ENCODE measurements at places on chromosomes 6 and 20.

DNA sequence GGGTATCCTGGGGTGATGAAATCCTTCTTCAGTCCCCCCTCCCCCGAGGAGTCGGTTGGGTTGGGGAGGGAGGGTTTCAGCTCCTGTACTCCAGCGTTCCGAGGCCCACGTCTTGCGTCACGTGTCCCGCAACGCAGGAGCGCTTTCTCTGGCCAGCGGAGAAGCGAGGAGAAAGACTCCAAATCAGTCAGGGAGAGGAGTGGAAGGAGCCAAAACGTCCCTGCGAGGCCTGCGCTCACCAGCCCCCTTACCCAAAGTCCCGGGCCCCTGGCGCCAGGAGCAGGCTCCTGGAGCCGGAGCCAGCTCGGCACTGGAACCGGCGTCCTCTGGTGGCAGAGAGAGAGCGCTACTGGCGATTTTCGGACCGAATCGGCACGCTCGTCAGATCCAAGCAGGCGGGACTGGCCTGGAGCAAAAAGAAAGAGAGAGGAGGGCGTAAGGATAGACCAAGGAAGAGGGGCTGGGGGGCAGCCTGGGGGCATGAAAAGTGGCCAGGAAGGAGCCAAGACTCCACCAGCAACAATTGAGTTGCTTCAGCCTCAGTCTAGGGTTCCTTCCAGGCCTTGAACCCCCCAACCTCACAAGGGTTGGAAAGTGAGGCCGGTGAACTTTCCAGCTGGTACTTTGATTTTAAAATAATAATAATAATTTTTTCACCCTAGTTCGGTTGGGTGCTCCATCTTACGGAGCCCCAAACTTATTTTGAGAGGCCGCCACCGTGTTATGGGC is at the start of gene GNAS:
Gene GNAS, plus strand, starts transcription at position 174 of the 729 bp plus-strand sequence.
- peak; percentile 30 for DNase-seq

GRCh38 chr6:24666097-24666640 is 530 bp downstream of the TDP2 start:
- DNase-seq = no peak

- no peak for DNase-seq
Observed at GRCh38 chr20:57004951-57005933, 261.2 kb downstream of the BMP7 start.

- DNase-seq = no peak
Observed at GRCh38 chr20:21356386-21356785, 40.9 kb downstream of the NKX2-4 start.

DNA sequence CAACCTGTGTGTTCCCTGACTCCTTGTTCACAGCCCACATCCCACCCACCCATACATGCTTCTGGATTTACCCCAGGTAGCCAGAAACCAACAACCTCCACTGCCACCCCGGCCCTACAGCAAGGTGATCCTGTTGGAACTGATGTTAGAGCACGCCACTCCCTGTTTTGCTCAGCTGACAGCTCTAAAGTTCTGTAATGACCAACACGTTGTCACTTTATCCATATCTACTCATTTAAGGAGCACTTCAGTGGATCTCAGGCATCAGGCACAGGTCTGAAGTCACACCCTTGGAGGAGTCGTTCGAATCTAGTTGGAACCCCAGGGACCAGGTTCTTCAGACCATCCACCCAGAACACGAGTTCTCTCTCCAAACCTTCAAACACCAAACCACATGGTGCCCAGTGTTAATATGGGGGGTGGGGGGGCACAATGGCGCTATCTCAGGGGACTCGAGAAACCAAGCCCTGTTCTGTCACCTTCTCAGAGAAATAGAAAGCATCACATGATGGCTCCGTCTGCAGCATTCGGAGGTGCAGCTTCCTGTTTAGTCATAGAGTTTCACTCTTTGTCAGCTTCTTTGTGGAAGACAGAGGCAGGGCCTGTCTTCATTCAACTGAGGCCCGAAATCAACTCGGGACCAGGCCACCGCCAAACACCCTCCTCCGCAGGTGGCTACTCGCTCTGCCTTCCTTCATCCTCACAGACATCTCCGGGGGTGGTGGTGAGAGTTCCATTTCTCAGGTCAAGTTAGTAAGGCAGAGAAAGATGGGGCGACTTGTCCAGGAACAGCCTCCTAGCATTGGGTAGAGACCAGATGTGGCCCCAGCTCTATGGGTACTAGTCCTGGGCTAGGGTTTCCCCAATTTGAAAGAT is 142.2 kb downstream of the NFATC2 start:
- DNase-seq = peak; percentile 59

- DNase-seq = no peak
Observed at GRCh38 chr6:137588472-137588871, 94.3 kb upstream of the OLIG3 start.

- DNase-seq = no peak
Observed at GRCh38 chr20:986733-987355, 15.3 kb downstream of the RSPO4 start.

DNA sequence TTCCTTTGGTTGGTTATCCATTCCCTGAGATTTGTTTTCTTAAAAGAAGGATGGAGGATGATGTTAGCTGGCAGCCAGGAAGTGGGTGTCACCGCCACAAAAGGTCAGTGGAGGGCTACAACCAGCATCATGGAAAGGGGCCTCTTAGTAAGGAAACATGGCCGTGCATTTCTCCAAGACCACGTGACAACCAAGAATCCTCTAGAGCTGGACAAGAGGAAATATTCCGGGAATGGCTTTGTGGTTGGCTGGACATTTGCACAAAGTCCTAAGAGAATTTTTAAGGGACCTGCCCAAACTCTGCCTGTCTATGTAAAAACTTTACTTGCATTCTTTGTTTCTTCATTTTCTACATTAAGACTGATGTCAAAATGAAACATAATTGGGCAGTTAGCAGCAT is 399.9 kb upstream of the MARCKS start:
- no peak for DNase-seq

GRCh38 chr20:49375170-49375569 is 97.3 kb upstream of the ZNFX1 start:
- DNase-seq = no peak

DNA sequence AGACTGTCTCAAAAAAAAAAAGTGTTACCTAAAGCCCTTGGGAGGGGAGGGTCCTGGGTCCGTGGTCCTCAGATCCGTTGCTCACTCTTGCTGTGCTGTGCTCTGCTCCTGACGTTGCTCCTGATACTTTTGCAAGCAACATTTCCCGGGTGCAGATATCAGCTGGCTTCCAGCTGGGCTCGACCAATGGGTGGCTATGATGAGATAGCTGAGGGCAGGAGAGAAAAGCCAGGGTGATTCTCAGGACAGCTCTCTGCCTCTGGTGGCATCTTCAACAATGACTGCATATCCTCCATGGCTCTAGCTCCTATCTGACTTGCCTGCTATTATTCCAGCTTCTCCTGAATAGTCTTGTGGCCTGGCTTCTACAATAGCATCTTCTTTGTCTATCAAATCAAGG is 134.5 kb downstream of the RPS12 start:
- no peak for DNase-seq

DNA sequence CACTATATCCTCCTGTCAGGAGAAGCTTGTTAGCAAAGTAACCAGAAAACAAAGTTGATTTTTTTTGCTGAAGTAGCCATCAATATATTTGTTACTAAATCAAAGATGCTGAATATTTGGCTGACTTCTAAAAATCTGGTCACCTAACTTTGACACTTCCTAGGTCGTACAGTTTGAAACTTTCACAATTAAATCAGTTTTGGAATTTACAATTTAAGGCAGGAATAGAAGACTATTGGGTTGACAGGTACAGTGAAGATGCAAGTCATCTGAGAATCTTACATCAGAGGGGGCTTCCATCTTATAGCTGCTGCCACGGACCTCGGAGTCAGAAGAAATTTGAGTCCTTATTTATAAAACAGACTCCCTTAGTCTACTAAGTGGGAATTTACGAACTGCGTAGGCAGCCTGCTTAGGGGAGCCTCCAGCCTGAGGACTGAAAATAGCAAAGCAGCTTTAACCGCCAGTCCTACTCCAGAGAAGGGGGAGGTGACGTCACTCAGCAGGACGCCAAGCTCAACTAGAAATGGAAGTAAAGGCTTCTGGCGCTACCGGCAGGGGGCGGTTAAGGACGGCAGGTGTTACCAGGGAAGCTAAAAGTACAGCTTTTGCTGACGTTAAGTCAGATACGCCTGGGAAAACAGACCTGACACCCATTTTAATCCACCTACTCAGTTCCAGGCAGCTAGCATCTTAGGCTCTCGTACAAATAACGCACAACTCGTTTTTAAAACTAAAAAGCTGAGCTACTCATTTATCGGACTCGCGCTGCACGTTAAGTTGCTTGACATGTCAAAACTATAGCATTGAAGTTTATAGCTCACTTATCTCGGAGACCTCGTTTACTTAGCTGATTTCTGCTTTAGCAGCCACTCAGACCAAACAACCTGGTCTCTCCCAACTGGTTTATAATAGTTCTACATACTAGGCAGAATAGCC is 61.1 kb upstream of the HFE start:
- peak; percentile 89 for DNase-seq

DNA sequence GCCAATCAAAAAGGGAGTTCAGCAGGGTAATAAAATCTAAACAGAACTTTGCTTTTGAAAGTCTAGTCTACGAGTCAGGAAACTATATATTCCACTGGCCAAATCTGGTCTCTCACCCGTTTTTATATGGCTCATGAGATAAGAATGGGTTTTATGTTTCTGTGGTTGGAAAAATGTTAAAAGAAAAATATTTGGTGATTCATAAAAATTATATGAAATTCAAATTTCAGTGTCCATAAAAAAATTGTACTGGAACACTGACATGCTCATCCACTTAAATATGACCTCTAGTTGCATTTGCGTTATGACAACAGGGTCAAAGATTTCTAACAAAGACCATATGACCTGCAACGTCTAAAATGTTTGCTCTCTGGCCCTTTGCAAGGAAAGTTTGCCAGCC is 22.3 kb upstream of the LAMP5 start:
- DNase-seq = no peak

- DNase-seq = no peak
Observed at GRCh38 chr6:68328156-68328555, 306.9 kb upstream of the ADGRB3 start.

DNA sequence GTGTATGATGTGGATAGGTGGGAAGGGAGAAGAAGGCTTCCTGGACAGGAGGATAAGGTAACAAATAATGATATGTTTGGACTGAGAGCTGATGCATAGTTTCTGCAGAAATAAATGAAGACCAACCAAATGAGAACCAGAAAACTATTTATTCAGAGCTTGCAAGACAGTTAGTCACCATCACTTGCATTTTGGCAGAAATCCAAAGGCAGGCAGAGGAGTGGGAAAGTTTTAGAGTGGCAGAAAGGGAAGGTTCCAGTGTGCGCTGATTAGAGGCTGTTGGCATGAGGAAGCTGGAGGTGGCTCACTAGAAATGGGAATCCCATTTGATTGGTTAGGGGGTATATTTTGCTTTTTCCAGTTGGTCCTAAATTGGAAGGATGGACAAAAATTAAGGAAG is 13.0 kb upstream of the F13A1 start:
- no peak for DNase-seq

- DNase-seq = no peak
Observed at GRCh38 chr6:120219339-120219738, 869.8 kb upstream of the MAN1A1 start.

DNA sequence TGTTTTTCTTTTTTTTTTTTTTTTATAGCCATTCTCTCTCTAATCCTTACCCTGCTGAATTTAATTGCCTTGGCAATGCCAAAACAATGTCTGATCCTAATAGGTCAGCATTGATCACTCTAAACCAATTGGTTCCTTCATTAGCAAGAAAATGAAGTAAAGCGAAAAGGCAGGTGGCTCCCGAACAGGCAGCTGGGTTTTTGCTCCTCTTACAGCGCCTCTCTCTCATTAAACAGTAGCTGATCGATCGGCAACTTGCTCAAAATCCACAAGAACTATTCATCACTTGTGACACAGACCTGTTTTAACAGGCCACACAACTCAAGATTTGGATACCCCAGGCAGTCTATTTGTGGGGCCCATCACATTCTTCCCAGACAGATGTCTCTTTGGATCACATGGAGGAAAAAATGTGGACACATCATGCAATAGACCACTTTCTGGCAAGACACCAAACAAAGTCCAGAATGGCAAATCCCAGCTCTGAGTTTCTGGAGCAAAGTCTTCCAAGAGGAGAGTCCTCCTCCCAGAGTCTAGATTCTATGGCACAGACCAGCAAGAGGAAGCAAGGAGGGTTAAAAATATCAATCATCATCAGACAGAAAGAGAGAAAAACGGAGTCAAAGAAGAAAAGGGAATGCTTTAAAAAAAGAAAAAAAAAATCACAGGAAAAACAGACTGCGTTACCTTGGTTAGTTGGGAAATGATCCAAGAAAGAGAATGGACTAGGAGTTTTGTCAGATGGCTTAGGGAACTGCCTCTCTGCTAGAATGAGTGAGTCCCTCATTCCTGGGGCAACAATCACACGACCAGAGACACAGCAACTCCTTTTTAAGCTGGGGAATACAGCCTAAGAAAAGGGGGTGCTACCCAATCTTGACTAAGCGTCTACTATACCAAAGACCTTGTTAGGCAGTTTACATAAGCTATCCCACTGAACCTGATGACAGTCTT is 247.8 kb downstream of the BTBD9 start:
- no peak for DNase-seq

DNA sequence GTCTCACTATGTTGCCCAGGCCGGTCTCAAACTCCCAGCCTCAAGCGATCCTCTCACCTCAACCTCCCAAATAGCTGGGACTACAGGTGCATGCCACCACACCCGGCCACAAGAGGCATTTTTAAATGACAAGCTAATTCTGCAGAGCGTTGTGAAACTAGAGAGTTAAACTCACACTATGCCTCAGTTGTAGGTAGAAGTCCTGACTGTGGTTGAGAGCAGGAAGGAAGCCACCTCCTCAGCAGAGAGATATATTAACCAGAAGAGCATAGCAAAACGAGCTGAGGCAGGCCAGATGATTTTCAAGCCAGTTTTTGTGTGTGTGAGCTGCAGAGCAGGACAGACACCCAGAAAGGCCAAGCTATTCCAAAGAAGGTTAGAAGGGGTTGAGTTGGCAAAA is 150.3 kb downstream of the MBOAT1 start:
- no peak for DNase-seq

DNA sequence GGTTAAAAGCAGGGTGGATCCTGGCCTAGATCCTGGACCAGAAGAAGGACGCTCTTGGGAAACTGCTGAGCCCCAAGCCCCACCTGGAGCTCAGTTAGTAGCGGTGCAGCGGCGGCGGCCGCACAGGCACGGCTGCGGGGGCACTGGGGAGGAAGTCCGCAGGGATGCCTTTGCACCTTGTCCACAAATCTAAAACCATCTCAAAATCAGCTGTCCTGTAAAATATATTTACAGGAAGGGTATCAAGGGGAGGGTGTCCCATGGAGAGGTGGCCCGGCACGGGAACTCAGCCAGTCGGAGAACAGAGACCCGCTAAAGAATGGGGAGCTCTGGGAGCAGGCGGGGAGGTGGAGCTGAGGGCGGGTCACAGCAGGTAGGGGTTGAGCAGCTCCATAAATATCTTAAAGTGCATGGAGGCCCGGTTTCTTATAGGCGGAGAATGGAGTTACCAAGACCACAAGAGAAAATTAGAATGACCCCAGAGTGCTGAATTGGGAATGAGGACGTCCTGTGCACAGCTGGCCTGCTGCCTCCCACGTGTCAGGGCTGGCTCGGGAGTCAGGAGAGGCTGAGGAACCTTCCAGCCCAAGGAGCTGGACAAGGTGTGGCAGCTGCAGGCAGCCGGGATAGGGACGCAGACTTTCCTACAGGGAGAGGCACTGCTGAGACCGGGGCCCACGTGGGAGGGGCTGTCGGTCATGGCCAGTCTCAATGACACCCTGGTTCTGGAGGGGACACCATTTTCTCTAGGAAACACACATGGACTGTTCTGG is 8.0 kb downstream of the MTG2 start:
- no peak for DNase-seq
